ENCODE measurements at places on chromosomes 6 and 20. TPM values are rescaled to one million over a fixed set of nuclear protein-coding genes. Genes with fewer than 3 reads are reported as not detected.
A peak's percentile ranks its signal among the peaks of the same experiment; 100 is the strongest.

DNA sequence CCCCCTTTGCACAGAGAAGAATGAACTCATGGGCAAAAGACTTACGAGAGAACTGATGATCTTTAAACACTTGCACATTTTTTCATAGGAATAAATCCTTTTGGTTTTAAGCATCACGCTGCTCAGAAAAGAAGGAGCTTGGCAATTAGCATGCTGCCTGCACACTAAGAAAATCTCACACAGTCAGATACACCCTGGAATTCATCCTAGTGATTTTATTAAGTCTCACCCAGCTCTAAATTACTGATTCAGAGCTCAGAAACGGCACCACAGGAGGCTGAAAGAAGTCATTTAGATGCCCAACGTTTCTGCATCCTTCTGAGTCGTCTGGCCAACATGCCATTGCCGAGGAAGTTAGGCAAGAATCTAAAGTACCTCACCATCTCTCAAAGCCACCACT lies 18.0 kb upstream of the NRSN1 start:
- DNase-seq: no peak

DNA sequence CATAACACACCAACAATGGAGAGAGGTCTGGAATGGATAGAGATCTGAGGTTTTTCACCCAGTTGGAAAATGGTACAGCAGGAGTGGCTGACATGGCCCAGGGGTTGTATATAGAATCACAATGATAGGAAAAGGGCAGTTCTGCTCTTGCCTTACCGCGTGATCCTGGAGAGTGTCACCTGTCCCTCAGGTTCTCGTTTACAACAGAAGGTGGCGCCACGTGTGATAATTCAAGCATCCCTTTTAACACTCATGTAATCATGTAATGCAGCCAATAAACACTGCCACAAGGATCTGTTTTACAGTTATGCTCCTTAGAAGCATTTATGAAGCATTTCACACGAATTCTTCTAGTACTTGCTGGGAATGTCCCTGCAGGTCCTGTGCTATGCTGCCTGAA lies 12.9 kb upstream of the WFDC2 start:
- DNase-seq: peak; percentile 59

GRCh38 chr6:11811644-11812264 lies 33.2 kb upstream of the ADTRP start:
- no peak for DNase-seq

GRCh38 chr6:155614606-155615005 lies 159.0 kb upstream of the NOX3 start:
- DNase-seq: no peak

- DNase-seq: no peak
These were observed 251.5 kb downstream of the SOX4 start for GRCh38 chr6:21845018-21845417.

- peak; percentile 61 for DNase-seq
These were observed 610 bp downstream of the ZNF217 start for GRCh38 chr20:53592992-53593465.

DNA sequence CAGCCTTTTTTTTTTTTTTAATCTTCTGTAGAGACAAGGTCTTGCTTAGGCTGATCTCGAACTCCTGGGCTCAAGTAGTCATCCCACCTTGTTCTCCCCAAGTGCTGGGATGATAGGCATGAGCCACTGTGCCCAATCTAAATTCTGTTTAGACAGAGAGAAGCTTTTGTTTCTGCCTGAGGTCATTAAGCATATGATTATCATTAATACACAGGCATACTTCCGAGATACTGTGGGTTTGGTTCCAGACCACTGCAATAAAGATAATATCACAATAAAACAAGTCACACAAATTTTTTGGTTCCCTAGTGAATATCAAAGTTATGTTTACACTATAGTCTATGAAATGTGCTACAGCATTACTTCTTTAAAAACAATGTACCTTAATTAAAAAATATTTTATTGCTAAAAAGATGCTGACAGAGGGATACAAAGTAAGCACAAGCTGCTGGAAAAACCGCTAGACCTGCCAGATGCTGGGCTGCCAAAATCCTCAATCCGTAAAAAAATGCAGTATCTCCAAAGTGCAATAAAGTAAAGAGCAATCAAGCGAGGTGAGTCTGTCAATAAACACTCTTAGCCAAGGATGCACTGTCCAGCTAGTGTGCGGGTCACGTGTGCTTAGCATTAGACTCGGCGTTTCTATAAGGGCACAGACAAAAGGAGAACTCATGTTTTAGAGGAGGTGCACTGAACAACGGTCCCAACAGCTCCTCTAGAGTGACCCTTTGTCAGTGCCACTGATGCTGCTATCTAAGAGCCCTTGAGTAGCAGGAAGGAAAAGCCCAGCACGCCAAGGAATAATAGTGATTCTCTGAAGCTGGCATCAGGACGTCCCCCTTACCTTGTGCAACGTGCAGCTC lies 16.1 kb downstream of the TXNDC5 start:
- no peak for DNase-seq

- no peak for DNase-seq
These were observed 14.7 kb downstream of the FKBP1A start for GRCh38 chr20:1377984-1378734.

DNA sequence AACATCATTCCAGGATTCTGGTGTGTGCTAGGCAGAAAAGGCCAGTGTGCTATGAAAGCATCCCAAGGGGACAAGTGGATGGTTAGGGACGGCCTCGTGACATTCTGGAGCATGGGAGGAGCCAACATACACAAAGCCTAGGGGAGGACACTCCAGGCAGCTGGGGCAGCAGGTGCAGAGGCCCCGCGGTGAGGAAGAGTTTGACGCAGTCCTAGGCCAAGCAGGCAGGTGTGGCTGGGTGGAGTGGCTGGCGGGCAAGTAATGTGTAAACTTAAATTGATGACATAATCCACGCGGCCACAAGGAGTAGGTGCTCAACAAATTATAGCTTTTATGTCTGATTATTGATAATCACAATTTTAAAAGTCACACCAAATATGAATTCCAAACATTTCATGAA lies 93.6 kb downstream of the TMEM242 start:
- DNase-seq: peak; percentile 63

DNA sequence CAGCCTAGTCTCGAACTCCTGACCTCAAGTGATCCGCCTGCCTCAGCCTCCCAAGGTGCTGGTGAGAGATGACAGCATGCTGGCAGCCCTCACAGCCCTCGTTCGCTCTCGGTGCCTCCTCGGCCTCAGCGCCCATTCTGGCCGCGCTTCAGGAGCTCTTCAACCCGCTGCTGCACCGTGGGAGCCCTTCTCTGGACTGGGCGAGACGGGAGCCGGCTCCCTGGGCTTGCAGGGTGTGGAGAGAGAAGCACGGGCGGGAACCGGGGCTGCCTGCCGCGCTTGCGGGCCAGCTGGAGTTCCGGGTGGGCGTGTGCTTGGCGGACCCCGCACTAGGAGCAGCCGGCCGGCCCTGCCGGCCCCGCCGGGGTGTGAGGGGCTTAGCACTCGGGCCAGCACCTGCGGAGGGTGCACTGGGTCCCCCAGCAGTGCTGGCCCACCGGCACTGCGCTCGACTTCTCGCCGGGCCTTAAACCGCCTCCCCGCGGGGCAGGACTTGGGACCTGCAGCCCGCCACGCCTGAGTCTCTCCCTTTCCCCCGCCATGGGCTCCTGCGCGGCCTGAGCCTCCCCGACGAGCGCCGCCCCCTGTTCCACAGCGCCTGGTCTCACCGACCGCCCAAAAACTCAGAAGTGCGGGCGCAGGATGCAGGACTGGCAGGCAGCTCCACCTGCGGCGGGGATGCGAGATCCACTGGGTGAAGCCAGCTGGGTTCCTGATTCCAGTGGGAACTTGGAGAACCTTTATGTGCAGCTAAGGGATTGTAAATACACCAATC lies 31.5 kb upstream of the RANBP9 start:
- DNase-seq: no peak

- no peak for DNase-seq
These were observed 11.3 kb downstream of the ZHX3 start for GRCh38 chr20:41306061-41306727.

DNA sequence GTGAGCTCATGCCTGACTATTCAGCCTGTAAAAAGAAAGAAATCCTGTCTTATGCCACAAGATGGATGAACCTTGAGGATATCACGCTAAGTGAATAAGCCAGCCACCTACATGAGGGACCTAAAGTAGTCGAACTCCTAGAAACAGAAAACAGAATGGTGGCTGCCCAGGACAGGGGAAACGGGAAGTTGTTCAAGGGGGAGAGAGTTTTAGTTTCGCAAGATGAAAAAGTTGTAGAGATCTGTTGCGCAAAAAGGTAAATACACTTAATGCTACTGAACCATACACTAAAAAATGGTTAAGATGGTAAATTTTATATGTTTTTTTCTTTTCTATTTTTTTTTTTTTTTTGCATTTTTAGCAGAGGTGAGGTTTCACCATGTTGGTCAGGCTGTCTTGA lies 74.1 kb upstream of the RALY start:
- DNase-seq: no peak

DNA sequence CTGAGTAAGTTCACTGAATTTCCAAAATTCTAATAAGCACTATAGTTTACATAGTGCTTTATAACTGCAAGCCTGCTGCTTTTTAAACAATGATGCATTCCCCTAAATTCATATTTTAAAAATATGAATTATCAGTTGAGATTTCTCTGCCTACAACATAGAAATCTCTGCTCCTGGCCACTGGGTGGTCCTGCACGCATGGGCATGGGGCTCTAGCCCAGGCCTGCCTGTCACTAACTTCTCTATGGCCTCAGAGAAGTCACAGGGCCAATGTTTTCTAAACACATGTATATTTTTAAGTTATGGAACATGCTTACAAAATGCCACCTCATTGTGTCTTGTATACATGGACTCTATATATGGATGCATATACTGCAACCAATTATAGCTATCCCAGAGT lies 211.0 kb downstream of the FOXC1 start:
- no peak for DNase-seq

- no peak for DNase-seq
These were observed 7.9 kb downstream of the EXOC2 start for GRCh38 chr6:684831-685636.

Gene PI3
- total RNA-seq: not detected

Gene GPR6
- total RNA-seq: not detected

Gene SLC13A3
- 10.7 TPM for total RNA-seq

Gene EYS
- 1.5 TPM for total RNA-seq

Gene AVP
- not detected for total RNA-seq

Gene PTCHD4
- total RNA-seq: not detected

Gene ATP6V1G2
- total RNA-seq: not detected

Gene GSS
- 58.0 TPM for total RNA-seq

Gene DDX39B
- 329 TPM for total RNA-seq

Gene ZSCAN9
- 24.1 TPM for total RNA-seq

Gene SMIM26
- total RNA-seq: 72.0 TPM

Gene MOCS1
- total RNA-seq: 62.0 TPM

Gene GRM1
- total RNA-seq: not detected

Gene MEA1
- 37.0 TPM for total RNA-seq

Data from Peyer's patch (tissue), 4 donors.